Progenitor cell of endocrine pancreas (in vitro differentiated cells): ENCODE measurements at places on chromosomes 6 and 20.

DNA sequence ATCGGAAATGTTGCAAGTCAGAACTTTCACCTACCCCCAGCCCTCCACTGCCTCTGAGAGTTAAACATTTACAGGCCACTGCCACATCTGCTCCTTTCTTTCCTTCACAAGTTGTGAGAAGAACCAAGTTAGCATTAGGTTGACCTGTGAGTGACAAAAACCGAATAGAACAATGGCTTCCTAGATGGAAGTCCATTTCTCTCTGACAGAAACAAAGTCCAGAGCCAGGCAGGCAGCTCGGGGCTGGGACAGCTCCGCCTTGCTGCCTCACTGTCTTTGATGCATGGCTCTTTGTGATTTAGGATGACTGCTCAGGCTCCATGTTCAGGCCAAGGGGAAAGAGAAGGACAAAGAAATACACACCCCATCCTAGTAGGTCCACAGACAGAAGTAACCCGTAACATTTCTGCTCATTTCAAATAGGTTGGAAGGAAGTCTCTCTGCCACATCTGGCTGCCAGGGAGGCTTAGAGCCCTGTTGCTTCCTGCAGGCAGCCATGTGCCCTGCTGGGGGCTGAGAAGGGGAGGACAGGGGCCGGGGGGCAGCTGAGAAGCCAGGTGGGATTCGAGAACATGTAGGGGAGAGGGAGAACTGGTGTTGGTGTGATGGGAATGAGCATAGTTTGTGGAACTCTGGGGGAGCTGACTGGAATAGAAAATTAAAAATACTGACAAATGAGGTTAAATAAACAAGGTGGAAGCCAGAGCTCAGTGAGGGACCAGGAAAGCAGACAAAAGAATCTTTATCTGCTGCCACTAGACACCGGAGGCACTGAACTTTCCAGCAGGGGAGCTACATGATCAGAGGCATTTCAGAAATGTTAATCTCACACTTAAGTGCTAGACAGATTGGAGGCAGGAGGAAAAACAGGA is 19.5 kb upstream of the IER3 start:
- no peak for DNase-seq

DNA sequence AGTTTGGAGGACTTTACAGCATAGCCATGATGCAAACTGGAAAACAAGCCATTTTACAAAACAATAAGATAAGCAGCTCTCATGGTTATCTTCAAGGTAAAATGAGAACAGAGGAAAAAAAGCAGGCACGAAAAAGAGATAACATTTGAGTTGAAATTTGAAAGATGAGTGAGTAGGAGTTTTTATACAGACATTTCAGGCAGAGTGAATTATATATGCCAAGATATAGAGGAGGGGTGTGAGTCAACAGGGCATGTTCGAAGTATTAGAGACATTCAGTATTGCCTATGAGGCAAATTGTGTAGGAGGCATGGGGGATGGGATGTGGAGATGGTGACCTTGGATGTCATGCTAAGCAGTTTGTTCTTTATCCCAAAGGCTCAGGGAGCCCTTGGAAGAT is 240.5 kb upstream of the MAN1A1 start:
- no peak for DNase-seq

GRCh38 chr6:44475779-44476434 is 88.4 kb downstream of the CDC5L start:
- peak; percentile 86 for DNase-seq

- DNase-seq: no peak
These were observed 1.1 kb upstream of the ASIP start for GRCh38 chr20:34240121-34240520.

DNA sequence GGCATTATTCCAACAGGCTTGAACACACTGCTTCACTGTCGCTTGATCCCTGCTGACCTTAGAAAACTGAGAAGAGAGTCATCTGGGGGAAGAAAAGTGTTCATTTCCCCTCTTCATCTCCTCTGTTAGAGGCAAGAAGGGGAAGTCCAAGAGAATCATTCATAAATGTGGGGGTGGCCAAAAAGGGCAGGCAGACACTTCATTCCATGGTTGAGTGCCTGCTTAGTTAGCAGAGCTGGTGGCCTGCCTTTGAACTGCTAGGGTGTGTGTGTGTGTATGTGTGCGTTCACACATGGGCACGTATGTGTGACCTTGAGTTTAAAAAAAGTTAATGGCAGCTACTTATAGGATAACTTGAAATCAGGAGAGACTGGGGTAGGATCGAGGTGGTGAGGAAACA is 39.4 kb upstream of the RFPL4B start:
- DNase-seq: no peak

DNA sequence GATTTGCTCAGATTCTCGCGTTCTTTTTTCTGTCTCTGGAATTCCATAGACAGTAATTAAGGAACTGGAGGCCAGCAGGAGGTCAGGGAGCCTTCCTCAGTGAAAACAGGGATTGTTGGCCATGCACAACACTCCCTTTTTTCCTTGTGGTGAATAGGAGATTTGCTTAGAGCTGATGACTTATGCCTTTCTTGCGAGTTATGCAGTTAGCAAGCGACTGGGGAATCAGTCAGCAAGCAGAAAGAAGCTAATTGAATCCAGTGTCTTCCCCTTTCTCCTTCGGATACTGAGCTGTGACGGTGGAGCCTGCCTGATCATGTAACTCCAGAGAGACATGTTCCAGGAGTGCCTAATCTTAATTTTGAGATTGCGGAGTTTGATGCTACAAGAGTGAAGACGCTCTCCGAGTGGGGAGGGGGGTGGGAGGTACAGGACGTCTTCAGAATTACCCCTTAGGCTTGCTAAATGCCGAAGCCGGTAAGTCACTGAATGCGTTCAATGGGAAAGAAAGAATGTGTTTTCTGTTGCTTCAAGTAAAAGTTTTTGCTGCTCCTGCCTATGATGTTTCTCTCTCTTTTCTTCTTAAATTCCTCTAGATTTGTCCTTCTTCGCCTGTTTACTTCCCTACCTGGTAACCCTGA is 165.9 kb downstream of the SASH1 start:
- no peak for DNase-seq

- no peak for DNase-seq
These were observed 90.3 kb downstream of the SNX5 start for GRCh38 chr20:17878069-17878911.

DNA sequence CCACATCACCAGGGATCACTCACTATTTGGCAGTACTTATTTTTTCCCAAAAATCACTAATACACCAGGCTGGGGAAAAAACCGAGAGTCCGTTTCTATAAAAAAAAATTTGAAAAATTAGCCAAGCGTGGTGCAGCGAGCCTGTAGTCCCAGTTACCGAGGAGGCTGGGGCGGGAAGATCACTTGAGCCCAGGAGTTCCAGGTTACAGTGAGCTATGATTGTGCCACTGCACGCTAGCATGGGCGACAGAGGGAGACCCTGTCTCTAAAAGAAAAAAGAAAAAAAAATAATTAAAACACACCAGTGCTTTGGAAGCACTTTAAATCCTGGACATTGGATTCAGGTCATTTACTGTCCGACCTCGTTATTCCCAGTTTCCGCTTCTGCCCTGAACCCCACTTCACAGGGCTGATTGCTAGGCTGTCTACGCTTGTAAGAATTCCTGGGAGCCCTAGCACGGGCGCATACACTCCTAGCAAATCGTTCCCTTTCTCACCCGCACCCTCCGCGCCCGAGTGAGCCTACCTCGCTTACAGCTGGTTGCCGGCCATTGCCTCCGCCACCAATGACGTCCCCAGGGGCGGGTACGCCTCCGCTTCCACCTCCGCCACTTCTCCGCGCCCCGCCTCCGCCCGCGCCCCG is at the start of gene TPMT:
Gene TPMT (minus strand): TSS at position 571 of the 643 bp plus-strand sequence. CDS start 5,950 bp downstream, outside the sequence.
- DNase-seq: no peak

GRCh38 chr6:257031-257725 is 35.1 kb upstream of the DUSP22 start:
- DNase-seq: no peak

GRCh38 chr6:32153564-32154513 is at the start of gene PPT2:
TSS of gene PPT2 (plus strand) at chr6:32154141. CDS start at chr6:32154595, 454 bp downstream.
- DNase-seq: peak; percentile 75
